ENCODE measurements at places on chromosomes 1 and 21.

GRCh38 chr1:18970762-18971161, 14.3 kb upstream of the IFFO2 start:
- peak; percentile 51 for DNase-seq

- no peak for DNase-seq
Measured at GRCh38 chr21:44354775-44355771, 1.7 kb downstream of the TRPM2 start.

GRCh38 chr1:227318853-227319607, 738 bp upstream of the CDC42BPA start:
- DNase-seq = peak; percentile 75

DNA sequence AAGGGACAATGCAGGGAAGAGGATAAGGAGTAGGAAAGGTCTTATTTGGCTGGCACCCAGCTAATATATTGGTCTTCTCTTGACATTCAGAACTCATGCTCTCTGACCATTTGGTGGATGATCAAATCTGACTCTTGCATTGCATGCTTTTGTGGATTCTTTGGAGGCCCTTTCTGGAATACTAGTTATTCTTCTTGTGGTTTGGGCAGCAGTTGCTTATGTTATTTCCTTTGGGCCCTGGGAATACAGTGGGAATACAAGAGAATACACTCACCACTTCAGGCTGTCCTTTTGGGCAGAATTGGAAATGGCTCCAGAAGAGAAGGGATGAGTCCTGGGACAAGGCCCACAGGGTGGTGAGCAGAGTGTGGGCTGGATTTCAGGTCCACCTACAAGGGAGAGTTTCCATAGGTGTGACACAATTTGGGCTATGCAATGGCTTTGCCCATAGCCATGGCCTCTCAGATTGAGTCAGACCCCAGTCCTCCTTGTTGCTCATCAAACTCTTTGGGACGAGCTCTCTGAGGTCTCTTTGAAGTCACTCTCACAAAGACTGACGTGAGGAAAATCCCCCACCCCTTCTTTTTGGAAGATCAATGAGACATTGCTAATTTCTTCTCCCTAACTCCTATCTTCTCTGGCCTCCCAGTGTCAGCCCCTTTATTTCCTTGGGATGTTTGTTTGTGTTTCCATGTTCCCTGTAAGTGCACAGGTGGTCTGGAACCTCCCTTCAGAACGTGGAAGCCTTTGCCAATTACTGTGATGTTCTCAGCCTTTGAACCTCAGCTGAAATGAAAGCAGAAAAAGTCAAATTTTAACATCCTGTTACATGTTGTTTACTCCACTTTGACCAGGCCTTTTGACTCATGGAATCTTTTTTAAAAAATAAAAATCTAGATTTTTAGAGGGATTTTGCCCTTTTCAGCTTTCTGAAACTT, 19.4 kb downstream of the HSD11B1 start:
- DNase-seq = no peak

DNA sequence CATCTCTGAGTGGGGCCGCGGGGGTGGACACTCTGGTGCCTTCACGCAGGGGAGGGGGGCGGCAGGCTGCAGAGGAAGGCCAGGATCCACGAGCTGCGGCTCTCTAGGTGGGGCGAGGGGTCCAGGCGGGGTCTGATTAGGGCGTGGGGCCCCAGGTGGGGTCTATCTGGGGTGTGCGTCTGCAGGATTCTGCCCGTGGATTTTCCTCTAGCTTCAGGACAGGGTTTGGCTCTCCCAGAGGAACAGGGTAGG, 6.3 kb downstream of the JMJD4 start:
- DNase-seq = no peak

- DNase-seq = no peak
Measured at GRCh38 chr1:101522486-101522885, 285.7 kb downstream of the S1PR1 start.
